Jurkat, Clone E6-1 (cell line): ENCODE measurements at places on chromosomes 6 and 20.

- no peak for DNase-seq
Observed at GRCh38 chr6:53825532-53826321, 30.9 kb downstream of the LRRC1 start.

GRCh38 chr6:146602526-146602925 is 3.8 kb downstream of the ADGB start:
- DNase-seq = no peak

GRCh38 chr20:10263385-10264165 is 44.9 kb downstream of the SNAP25 start:
- DNase-seq = no peak

- no peak for DNase-seq
Observed at GRCh38 chr20:56724241-56724757, 95.2 kb downstream of the TFAP2C start.

DNA sequence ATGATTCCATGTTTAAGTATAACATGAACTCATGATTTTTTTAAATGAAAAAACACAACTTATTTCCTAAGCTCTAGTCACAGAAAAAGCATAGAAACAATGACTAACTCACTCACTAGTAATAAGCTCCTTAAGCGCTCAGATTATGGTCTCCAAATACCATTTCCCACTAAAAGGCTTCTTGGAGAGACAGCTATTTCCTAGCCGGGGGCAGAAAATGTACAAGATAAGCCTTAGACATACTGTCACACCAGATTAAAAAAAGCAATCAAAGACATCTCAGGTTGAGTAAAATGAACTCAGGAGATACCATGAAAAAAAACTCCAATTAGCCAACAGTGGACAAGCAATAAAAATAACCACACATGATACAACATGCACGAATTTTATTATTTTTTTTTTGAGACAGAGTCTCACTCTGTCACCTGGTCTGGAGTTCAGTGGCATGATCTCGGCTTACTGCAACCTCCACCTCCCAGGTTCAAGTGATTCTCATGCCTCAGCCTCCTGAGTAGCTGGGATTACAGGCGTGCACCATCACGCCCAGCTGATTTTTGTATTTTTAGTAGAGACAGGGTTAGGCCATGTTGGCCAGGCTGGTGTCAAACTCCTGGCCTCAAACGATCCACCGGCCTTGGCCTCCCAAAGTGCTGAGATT is 14.9 kb downstream of the SRPK1 start:
- DNase-seq = no peak

DNA sequence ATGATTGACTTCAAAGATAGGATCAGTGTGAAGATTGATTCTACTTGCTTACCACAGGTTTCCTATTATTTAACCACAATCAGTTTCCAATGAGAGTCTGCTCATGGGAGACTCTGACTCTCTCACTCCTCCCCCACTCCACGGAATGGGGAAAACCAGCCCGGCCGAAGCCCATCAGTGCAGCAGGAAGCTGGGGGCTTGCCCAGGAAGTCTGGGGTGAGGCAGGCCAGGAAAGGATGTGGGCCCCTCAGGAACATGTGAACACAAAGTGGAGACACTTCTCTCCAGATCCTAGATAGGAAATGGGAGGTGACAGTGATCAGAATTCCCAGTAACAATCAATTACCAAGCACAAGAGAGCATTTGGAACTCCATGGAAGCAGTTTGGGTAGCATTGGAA is 144.2 kb downstream of the TTLL2 start:
- DNase-seq = no peak

- no peak for DNase-seq
Observed at GRCh38 chr6:132964101-132964867, 149.9 kb downstream of the RPS12 start.

DNA sequence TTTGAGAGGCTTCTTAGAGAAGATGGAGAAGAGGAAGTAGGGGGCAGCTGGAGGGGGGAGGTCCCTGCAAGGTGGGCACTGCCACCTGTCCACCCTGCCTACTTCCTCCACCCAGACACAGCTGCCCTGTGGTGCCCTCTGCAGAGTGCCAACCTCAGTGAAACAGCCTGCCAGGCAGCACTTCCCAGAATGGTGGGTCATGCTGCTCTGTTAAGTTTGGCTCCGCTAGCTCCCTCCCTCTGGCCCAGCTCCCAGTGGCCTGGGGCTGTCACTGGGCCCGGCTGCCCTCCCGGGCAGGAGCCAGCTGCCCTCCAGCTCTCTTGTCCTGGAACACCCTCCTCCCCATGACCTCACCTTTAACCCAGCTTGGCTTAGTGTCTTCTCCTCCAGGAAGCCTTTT is 5.1 kb upstream of the EPB41L1 start:
- DNase-seq = no peak

- DNase-seq = peak; percentile 99
Observed at GRCh38 chr6:111259089-111259831, 172.0 kb downstream of the SLC16A10 start.

DNA sequence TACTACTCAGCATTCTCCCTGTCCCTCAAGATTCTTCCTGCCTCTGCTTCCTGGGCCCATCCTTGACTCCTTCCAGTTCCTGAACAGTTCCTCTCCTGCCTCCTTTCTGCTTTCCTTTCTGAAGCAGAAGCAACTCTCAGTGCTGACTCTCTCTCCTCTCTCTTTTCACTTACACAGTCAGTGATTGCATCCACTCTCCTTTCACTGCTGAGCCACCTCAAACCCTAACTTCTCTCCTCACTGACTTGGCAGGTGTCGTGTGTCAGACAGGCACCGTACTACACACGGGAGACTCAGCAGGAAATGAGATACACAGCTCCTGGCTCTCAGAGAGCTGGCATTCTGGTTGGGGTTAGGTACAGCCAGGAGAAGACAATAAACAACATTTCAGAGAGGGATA is 5.6 kb downstream of the ABHD16A start:
- DNase-seq = no peak

DNA sequence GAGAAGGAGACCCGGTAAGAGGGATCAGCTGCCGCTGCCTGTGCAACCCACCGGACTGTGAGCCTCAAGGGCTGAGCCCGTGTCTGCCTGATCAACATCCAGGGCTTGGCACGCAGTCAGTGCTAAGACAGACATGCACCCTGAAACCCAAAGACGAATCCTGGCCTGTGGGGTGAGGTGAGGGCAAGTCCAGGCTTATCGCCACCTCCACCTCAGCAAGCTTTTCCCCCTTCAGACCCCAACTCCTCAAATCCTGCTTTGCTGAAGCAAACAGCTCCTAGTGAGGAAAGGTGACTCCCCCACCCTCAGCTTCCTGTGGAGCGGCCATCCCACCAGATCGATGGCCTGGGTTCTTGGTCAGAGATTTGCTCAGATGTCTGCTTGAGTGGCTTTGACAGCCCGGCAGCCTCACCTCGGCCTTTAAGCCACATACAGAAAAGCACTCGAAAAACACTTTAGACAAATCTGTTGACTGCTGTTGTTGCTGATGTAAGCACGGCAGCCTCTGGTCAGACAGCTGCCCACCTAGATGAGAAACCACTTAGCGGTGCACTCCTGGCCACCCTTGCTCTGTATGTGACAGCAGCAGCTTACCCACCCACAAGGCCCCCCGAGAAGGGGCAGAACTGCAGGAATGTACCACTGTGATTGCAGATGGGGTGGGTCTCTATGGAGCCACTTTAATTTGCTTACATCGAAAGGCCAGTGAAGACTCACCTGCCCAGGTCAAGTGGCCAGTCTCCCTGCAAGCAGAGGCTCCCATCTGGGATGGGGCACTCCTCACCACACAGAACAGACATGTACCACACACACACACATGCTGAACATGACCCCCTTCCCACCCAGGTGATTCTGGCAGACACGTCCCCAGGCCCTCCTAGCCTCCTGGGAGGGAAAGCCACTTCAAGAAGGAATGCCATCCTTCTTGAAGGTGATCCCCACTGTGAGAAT is 14.8 kb downstream of the MTCH1 start:
- no peak for DNase-seq

- no peak for DNase-seq
Observed at GRCh38 chr6:22254886-22255285, 42.0 kb downstream of the PRL start.

GRCh38 chr20:19940988-19941460 is 76.1 kb upstream of the NAA20 start:
- DNase-seq = no peak

GRCh38 chr6:33683051-33683571 is 28.4 kb downstream of the UQCC2 start:
- DNase-seq = no peak

- no peak for DNase-seq
Observed at GRCh38 chr20:38730167-38730988, 6.1 kb downstream of the SLC32A1 start.

DNA sequence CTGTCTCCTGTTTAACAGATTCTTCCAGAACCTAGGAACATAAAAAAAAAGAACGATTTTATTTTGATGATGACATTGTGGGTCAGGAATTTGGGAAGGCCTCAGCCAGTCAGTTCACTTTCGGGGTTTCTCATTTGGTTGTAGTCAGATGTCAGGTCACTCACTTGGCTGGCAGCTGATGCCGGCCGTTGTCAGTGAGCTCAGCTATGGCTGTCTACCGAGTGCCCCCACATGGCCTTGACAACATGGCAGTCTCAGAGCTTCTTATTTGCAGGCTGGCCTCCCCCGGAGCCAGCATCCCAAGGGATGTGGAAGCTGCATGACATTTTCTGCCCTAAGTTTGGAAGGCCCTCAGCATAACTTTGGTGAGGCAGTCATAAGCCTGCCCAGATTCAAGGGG is 11.5 kb downstream of the RNF217 start:
- no peak for DNase-seq

- DNase-seq = no peak
Observed at GRCh38 chr20:11936157-11936556, 18.5 kb downstream of the BTBD3 start.

- no peak for DNase-seq
Observed at GRCh38 chr6:30895343-30895742, 11.0 kb downstream of the DDR1 start.

DNA sequence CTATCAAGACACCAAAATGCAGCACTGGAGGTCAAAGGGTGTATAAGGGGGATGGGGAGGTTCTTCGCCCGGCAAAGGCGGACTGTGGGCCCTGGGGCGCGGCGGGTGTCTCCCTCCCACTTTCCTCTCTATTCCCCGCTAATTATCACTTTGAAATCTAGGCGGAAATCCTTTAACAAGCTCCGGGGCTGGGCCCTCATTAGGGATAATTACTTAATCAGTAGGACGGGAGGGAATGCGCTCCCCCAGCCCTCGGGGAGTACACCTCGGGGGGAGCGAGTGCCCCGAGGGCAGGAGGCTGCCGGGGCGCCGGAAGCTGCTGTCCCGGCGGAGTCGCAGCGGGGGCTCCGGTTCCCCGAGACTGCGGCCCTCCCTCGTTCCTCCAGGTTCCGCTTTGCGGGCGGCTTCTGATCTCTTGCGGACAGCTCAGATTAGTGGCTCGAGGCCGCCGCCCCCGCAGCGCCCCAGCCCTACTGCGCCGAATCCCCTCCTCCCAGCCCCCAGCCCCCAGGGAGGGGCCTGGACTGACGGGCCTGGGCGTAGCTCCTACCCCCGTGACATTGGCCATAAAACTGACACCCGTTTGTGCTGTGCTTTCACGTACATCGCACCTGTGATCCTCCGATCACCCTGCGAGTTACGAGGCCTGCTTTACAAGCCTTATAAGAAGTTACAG is 14.7 kb downstream of the MUCL3 start:
- DNase-seq = no peak

GRCh38 chr6:111610548-111611172 is 5.0 kb upstream of the TRAF3IP2 start:
- DNase-seq = no peak

GRCh38 chr20:34243377-34243776 is 2.2 kb downstream of the ASIP start:
- DNase-seq = no peak

DNA sequence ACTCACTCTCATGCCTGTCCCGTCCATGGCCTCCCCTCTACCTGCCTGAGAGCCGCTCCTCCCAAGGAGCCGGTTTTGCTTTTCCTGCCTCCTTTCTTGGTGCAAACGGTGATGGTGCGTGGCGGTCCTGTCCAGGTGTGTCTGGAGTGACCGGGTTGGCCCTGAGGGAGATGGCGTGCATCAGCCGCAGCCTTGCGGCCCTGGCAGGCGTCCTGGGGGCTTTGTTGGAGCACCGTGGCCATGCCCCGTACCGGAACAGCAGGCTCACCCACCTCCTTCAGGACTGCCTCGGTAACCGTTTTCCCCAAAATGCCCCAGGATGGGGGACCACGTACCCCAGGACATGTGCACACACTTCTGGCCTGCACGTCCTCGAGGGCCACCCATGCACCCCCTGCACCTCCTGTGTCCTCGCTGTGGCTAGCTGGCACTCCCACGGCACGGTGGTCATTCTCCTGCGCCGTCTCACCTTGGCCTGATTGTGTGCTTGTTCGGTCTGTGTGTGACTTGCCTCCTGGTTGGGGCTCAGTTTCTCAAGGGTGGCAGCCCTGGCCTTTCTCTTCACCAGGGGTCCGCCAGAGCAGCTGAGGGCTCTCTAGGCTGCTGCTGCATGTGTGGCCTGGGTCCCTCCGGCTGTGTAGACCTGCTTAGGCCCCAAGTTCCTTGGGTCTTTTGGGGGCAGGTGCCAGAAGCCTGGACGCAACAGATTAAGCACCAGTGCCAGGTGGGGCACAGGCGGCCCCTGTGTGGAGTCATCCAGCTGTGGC is 36.4 kb downstream of the FRMD1 start:
- no peak for DNase-seq

GRCh38 chr6:25961619-25962148 is 918 bp upstream of the TRIM38 start:
- DNase-seq = no peak

GRCh38 chr20:48287021-48287494 is 501.8 kb upstream of the SULF2 start:
- DNase-seq = no peak

- DNase-seq = no peak
Observed at GRCh38 chr6:170294813-170295509, 4.1 kb upstream of the DLL1 start.

- DNase-seq = no peak
Observed at GRCh38 chr6:150600010-150600300, 270 bp downstream of the PLEKHG1 start.

- no peak for DNase-seq
Observed at GRCh38 chr20:44896583-44896982, 11.1 kb downstream of the YWHAB start.

DNA sequence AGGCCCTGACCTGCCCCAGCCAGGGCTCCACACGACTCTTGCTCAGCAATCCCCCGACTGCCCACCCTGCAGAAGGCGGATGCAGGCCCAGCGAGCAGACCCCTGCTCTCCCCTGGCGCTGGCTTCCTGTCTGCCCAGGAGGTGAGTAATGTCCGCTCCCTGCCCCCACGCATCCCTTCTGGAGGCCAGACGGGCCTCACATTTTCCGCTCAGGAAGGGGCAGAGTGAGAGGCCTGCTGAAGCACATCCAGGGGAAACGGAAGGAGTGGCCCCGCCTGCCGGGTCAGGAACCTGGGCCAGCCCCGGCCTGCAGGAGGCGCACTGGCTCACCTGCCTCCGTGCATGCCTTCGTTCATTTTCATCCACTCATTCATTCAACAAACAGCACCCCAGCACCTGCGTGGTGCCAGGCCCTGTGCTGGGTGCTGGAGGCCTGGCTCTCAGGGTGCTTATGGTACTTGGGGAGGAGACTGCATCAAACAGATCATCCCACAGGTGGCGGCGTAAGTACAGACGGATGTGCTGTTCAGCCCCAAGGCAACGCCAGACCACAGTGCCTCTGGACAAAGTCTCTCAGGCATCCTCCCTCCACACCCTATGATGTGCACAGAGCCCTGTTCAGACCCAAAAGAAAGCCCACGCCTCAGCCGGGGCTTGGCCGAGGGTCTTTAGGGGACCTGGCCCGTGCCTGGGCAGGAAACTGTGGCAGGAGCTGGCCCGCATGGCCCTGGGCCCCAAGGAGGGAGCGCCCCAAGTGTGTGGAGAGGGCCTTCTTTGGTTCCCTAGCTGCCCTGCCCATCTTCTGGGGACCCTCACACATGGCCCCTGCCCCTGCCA is 112.1 kb downstream of the ASXL1 start:
- no peak for DNase-seq

GRCh38 chr6:24855395-24856245 is 56.9 kb upstream of the ARMH2 start:
- DNase-seq = peak; percentile 87
